ENCODE measurements at places on chromosomes 6 and 20. TPM values are rescaled to one million over a fixed set of nuclear protein-coding genes. Genes with fewer than 3 reads are reported as not detected.

Gene RHAG
- total RNA-seq, result not detected

Gene PTCHD4
- 1.4 TPM for total RNA-seq

Gene GSTA3
- not detected for total RNA-seq

Gene SASH1
- 143 TPM for total RNA-seq

Gene TTK
- total RNA-seq, result 0.58 TPM

Gene DEFB129
- not detected for total RNA-seq

Gene DCBLD1
- 9.9 TPM for total RNA-seq

Gene SRPK1
- 32.9 TPM for total RNA-seq

All from mesenteric fat pad (tissue), 1 donor.